DND-41 (cell line): ENCODE measurements at places on chromosomes 2 and 18.
A peak's percentile ranks its signal among the peaks of the same experiment; 100 is the strongest.

DNA sequence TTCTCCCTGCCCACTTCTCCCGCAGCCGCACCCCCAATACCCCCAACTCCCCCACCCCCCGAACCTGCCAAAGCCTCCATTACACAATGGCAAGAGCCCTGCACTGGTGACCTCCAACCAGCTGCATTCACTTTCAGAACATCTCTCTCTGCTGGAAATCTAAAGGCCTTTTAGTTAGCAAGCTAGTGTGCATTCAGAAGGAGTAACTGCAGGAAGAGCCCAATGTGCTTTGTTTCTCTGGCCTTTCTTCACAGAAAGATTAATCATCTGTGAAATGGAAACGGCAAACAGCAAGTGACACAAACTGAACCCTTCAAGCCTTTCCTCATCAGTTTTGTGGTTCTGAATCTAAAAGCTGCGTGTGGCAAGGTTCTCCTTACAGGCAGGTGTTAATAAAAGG is 124.2 kb downstream of the OLA1 start:
- DNase-seq: no peak

GRCh38 chr2:3289171-3289515 is 88.5 kb downstream of the EIPR1 start:
- DNase-seq: no peak

DNA sequence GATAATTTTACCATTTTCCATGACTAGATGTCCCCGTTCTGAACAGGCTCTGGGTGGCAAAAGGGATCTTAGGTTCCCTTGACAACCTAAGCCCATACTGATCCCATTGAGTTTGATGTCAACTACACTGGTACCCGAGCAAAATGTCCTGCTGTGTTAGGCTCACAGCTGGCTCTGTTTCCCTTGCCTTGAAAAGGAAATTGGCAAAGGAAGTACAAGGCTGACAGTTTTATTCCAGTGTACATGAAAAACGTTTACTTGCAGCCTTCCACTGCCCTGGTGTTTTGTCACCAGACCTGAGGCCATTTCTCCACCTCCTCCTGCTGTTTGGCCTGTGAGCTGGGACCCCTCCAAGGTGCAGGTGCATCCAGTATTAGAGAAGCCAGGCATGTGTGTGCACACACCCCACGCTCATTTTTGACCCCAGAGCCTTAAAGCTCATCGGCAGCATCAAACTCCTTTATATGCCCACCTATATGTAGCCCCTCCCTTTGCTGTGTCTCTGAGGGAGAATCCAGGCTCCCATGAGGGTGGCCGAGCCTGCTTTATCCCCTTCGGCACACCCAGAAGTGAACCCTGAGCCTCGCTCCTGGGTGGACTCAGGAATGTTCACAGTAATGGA is 171.3 kb downstream of the NDUFA10 start:
- DNase-seq: no peak

DNA sequence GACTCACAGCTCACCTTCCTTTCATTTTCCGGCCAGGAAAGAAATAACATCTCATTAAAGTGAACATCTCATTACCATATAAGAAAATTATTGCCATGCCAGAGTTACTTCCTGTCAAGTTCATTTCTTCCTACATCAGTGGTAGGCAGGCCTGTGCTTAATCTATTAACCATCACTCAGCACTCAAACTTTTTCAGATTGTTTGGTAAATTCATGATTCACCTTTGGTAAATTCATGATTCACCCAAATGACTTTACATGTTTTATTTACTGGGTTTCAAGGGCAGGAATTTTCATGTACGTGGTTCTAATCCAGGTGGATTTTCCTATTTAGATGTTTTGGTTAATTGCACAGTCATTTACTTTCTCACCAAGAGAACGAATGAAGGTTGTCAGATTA is 116.5 kb downstream of the CSRNP3 start:
- no peak for DNase-seq

GRCh38 chr2:44612276-44612675 is 250.5 kb downstream of the CAMKMT start:
- DNase-seq: no peak

- no peak for DNase-seq
Observed at GRCh38 chr2:149038442-149039212, at the start of gene LYPD6B. LYPD6B (plus strand) TSS chr2:149038699; CDS start chr2:149130949, 92,250 bp downstream.

- no peak for DNase-seq
Observed at GRCh38 chr2:25266399-25266798, 75.3 kb downstream of the DNMT3A start.

- no peak for DNase-seq
Observed at GRCh38 chr2:95345081-95345562, 48.0 kb downstream of the KCNIP3 start.

GRCh38 chr2:128307595-128307994 is 11.1 kb downstream of the HS6ST1 start:
- no peak for DNase-seq

DNA sequence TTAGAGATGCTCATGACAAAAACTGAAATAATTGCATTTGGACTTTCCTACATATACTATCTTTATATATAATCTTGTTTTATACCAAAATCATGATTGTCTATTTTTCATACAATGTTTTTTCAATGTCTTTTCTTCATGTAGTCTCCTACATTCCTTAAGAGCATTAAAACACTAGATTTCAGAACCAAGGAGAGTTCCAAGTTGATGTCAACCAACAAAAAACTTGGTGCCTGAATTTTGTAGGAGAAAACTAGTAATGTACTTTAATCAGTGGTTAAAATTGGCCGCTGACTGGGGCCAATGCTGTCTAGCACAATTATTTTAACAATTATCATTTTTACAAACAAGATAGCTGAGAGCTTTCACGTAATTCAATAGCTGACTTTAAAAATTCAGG is 678.8 kb downstream of the DCC start:
- no peak for DNase-seq

GRCh38 chr2:61157371-61158003 is 4.5 kb upstream of the C2orf74 start:
- no peak for DNase-seq

DNA sequence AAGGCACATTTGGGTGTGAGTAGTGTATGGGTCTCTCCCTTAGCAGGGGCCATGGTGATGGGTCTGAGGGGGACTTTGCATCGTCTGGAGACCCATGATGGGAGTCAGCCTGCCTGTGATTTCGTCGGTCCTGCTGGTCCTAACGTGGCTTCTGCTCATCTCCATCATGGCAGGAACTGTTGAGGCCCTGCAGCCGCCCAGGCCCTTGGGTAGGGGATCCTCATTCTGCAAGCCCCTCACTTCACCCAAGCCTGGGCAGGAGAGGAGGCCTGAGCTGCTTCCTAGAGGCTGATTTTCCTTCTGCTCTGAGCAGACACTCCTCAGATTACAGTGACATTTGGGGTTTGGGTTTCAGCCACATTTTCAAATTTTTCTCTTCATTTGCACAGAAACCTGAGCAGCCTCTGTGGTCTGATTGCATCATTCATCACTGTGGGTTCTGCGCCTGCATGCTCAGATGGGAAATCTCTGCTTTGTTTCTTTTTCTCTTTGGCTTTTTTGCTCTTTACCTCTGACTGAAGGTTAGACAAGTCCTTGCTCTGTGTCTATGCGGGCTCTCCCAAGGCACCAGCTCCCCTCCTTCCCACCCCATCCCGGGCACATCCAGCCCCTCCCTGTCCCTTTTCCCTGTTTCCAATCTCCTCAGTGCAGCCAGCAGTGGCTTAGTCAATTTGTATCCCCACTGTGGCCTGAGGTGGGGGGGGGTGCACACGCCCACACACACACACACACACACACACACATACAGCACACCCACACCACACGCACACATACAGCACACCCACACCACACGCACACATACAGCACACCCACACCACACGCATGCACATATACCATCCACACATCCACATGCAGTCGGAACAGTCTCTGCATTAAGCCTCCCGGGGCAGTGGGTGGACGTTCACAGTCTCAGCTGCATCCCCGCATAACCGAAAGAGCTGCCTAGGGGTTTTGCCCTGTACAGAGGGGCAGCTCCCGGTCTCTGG is 305.4 kb upstream of the HS6ST1 start:
- DNase-seq: peak; percentile 76

DNA sequence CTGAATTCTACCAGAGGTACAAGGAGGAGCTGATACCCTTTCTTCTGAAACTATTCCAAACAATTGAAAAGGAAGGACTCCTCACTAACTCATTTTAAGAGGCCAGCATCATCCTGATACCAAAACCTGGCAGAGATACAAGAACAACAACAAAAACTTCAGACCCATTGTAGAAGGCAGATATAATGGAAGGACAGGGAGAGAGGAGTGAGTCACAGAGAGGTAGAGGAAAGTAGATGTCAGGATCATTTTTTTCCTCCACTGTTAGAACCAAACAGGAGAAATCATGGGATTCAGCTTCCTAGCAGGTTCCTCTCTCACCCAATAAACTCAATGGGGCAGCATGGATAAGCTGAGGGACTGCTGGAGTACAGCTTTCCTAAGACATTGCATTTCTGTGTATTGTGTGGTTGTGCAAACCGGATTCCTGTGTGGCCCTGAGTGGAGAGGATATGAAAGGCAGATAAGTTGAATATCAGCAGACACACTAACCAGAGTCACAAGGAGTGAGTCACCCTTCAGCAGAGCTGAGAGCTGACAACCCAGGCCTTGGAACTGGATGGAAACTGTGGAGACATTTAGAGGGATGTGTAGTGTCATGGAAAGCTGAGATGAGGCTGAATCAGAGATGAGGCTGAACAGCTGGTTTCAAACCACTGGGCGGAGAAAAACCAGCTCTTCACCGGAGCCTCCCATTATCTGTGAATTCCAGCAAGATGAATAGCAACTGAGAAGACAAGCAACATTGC is 60.9 kb upstream of the MMADHC start:
- DNase-seq: no peak

GRCh38 chr2:8566155-8566670 is 115.6 kb upstream of the ID2 start:
- peak; percentile 3 for DNase-seq

DNA sequence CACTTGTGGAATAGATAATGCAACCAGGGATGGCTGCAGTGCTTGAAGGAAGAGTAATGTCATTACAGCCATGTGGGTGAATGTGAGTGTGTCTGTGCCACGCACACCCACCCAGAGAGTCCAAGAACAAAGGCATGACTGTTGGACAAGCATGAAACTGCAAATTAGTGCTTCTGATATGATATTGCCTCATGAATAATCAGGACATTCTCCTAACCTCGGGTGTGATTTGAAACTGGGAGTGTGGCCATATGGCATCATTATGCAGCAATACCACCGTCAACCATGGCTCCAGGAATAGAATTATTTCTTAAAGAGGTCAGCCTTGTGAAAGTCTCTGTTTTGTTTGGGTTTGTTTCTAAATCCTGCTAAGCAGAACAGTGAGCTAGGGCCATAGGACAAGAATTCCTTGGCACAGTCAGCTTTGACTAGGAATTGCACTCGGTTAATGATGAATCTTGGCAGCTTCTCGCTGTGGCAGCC is 678.0 kb upstream of the RAB6C start:
- DNase-seq: no peak

- DNase-seq: no peak
Observed at GRCh38 chr2:172896661-172897081, 161.0 kb downstream of the RAPGEF4 start.

- no peak for DNase-seq
Observed at GRCh38 chr2:9443526-9443925, 20.1 kb downstream of the CPSF3 start.

DNA sequence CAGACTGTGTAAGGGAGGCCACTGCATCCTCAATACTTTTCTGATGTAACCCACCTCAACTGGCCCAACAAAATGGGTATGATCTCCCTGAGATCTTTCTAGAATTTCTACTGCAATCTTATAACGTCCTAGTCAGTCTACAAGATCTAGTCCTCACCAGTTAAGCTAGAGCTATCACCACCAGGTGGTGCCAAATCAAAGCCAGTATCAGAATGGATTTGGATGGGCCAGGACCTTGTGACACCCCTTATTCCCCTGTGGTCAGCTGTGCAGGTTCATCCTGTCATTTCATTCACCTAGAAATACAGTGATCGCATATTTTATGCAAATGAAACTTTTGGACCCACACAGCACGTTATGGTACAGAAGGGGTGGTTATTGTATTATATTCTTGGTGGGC is 90.3 kb downstream of the OLA1 start:
- DNase-seq: peak; percentile 38
